CD4-positive, alpha-beta T cell (primary cell): ENCODE measurements at places on chromosomes 2 and 18.

GRCh38 chr2:58089081-58089480 is 42.5 kb downstream of the VRK2 start:
- no peak for DNase-seq

- DNase-seq = no peak
These were observed 68.3 kb downstream of the TNS1 start for GRCh38 chr2:217934321-217935131.

DNA sequence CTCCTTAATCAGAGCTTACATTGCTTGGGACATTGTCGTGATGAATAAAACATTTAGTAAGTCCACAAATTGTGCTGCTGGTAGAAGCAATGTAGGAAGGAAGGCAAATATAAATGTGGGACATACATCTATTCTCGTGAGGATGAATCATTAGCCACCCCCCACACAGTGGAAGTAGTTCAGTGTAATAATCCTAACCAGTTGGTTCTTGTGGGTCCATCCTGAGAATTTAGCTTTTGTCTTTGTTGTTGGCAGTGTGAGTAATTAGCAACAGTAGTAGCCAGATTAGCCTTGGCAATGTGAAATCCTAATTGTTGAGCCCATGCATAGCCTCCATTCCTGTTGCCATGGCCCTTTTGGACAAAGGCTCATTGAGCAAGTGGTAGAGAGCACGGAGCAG is 532.1 kb downstream of the FBXO15 start:
- no peak for DNase-seq

DNA sequence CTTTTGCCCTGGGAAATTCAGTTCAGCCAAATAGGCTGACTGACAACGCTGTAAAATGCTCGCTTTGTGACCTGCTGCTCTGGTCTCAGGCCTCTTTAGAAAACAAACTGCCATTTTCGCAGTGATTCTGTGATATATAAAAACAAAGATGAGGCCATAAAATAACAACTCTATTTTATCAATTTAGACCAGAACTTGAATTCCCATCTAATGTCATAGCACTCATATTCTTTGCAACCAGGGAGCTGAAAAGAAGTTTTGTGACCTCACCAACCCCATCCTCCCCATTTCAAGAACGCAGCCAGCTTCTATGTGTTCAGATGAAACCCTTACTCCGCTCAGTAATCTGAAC is 40.3 kb downstream of the TCF4 start:
- no peak for DNase-seq

- no peak for DNase-seq
These were observed 341.2 kb downstream of the ZNF521 start for GRCh38 chr18:25010623-25011374.

GRCh38 chr2:54634564-54635511 is 88.6 kb upstream of the EML6 start:
- no peak for DNase-seq

- DNase-seq = no peak
These were observed 58.1 kb upstream of the SLC66A3 start for GRCh38 chr2:11097038-11097720.

DNA sequence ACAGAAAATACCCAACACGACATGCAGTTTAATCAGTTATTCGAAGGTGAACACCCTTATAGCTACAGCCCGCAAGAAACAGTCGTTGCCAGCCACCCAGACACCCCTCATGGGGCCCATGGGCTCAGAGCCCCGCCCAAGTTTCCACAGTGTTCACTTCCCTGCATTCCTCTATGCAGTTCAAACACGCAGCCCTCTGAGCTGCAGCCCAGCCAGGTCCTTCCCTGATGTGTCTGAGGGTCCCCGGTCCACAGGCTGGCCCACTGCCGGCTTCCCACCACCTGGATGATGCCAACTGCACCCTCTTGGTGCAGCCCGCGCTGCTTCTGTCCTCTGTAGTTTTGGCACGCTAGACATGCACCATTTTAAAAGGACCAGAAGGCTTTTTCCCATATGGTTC is 87.4 kb downstream of the ZNF516 start:
- DNase-seq = no peak

DNA sequence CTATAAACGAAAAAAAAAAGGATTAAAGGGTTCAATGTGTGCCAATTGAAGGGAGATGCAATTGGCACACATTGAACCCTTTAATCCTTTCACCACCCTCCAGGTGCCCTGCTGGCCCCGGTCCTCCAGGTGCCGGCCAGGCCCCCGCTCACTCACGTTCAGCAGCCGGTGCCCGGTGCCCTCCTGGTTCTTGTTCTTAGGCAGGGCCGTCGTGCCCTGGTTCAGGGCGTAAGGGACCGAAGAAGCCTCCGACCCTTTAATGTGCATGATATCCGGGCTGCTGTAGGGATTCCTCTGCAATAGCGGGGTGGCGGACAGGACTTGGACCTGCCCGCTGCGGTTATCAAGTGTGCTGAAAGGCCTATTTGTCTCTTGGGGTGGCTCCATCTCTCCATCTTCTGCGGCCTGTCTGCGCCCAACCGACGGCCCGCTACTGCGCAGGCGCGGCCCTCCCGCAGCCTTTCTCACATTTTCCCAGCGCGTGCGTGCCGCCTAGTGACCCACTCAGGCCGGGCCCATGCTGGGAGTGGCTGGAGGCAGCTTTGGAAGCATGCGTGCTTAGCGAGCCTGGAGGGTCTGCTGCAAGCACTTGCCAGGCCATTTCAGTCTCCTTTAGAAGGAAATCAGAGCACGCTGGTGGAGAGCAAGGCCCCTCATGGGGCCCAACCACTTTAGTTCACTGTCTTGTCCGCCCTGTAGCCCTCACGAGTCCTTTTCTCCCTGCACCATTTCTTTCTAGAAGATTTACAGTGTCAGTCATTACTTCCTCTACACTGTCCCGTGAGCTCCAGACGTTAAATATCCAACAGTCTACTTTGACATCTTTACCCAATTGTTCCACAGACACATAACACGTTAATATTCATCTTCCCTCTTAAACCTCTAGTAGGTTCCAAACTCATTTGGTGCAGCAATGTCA is 24.3 kb downstream of the TMEM237 start:
- DNase-seq = peak; percentile 19

DNA sequence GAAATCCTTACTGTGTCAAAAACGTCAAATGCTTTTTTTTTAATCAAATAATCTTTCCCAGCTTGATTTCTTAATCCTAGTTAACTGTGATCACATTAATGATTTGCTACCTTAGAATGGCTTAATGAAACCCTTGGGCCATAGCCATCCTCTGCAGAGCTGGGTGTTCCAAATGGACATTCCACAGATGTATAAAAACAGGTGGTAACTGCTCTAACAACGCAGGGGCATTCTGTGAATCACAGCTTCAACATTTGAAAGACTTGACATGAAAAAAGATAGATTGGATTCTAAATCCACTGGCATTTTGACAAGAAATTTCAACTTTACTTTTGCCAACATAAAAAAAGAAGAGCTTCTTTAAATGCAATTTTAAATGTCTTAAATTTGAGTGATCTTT is 69.8 kb upstream of the RASGRP3 start:
- DNase-seq = no peak

GRCh38 chr2:227534714-227535113 is 62.8 kb downstream of the AGFG1 start:
- no peak for DNase-seq

- no peak for DNase-seq
These were observed 53.8 kb downstream of the HDLBP start for GRCh38 chr2:241261628-241262027.

DNA sequence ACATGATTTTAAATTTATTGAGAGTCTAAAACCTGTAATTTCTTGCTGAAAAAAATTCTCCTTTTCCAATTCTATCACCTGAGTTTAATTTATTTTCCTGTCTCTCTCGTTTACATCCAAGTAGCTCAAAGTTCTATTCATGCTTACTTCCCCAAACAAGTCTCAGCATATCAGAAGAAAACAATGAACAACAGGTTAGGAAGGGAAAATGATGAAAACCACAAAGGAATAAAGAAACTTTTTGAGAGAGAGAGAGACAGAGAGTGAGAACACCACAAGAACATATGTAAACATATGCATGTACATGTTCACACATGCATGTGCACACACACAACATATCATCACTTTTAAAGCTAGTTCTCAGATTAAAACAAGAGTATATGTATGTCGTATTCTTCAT is 112.1 kb downstream of the STRN start:
- DNase-seq = no peak

GRCh38 chr2:106311041-106311370 is 116.9 kb upstream of the UXS1 start:
- DNase-seq = no peak

GRCh38 chr18:45940724-45941123 is 26.4 kb downstream of the EPG5 start:
- no peak for DNase-seq

DNA sequence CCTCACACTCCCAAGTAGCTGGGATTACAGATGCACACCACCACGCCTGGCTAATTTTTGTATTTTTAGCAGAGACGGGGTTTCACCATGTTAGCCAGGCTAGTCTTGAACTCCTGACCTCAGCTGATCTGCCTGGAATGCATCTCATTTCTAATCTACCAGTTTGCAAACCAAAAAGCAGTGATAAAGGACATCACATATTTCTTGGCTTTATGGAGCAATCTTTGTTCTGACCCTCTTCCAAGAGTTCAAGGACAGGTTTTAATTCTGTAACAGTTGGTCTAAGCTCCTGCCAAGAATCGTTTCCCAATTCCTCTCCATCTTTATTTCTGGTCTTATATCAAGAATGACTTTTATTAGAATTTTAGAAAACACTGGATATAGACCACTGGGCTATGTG is 67.7 kb downstream of the SLC40A1 start:
- no peak for DNase-seq

DNA sequence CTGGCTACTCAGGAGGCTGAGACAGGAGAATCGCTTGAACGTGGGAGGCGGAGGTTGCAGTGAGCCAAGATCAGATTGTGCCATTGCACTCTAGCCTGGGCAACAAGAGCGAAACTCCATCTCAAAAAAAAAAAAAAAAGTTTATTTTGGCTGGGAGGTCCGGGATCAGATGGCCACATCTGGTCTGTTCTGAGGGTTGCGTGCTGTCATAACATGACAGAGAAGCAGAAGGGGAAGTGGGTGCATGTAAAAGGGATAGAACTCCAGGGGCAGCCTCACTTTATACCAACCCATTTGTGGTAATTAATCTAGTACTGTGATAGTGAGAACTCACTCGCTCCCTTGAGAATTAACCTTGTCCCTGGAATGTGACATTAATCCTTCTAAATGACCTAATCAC is 101.2 kb downstream of the PTPN4 start:
- no peak for DNase-seq

GRCh38 chr2:194332799-194333490 is 1324.1 kb upstream of the SLC39A10 start:
- DNase-seq = no peak

DNA sequence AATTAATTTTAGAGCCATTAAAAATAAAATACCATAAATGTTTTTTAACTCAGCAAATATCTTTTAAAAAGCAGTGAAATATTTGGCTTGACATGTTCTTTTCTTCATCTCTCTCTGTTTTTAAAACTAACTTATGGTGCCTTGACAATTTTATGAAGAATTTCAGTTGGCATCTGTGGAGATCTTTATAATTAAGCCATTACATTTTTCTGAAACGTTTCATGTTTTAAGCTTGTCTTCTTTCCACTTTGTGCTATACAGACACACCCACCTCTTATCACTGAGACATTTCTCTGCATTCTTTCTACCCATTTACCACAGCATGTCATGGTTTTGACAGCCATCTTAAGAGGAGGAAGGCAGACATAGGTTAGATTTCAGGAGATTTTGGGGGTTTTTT is 915.1 kb upstream of the FSHR start:
- no peak for DNase-seq

DNA sequence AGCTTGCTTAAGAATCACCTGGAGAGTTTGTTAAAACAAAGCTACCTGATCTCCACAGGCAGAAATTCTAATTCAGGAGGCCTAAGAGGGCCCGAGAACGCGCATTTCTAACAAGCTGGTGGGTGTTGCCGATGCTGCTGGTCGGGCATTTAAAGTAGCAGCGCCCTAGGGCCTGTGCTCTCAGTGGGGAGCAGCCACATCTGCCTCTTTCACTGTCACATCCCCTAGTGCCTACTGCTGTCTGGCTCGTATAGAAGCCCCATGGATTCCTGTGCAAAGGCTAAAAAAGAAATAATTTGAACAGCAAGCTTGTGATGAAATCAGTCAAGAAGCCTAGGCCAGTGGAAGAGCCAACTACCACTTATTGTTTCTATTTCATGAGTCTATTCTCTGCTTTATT is 126.7 kb upstream of the SMIM21 start:
- DNase-seq = no peak

- DNase-seq = no peak
These were observed 116.4 kb downstream of the CCDC141 start for GRCh38 chr2:178933493-178933892.

- DNase-seq = peak; percentile 23
These were observed 300.0 kb upstream of the SMIM21 start for GRCh38 chr18:75727456-75727855.

GRCh38 chr2:12867631-12868287 is 151.0 kb downstream of the TRIB2 start:
- DNase-seq = no peak

GRCh38 chr2:20551260-20551944 is 99.5 kb downstream of the HS1BP3 start:
- no peak for DNase-seq
